ENCODE measurements at places on chromosomes 6 and 20.

- peak; percentile 81 for DNase-seq
Observed at GRCh38 chr20:38057351-38057972, 23.9 kb downstream of the RPRD1B start.

GRCh38 chr6:1911474-1911873 lies 301.8 kb downstream of the FOXC1 start:
- DNase-seq = no peak

GRCh38 chr20:8647961-8648441 lies 420.9 kb upstream of the PLCB4 start:
- DNase-seq = no peak

- DNase-seq = no peak
Observed at GRCh38 chr6:108403236-108403635, 108.4 kb downstream of the AFG1L start.

- DNase-seq = no peak
Observed at GRCh38 chr20:41200446-41201202, 63.3 kb downstream of the PLCG1 start.

GRCh38 chr6:53111865-53112264 lies 36.8 kb downstream of the GCM1 start:
- DNase-seq = no peak

DNA sequence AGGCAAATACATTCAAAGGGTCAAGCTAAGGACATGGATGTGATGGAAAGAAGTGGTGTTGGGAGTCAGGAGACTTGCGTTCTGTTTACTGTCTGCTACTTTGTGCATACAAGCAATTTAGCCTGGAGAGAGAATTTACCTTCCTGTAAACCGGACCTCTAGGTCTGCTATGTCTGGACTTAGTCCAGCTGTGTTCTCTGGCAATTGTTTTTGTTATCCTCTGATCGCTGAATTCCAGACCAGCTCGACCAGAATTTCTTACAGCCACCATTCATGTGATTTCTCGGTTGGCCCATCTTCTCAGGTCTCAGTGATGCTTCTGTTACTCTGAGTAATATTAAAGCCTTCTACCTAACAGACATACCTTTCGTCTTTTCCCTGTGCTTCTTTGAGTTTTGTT lies 75.2 kb downstream of the LRRC1 start:
- DNase-seq = no peak

- DNase-seq = no peak
Observed at GRCh38 chr6:29789176-29789575, 38.4 kb upstream of the HLA-G start.

DNA sequence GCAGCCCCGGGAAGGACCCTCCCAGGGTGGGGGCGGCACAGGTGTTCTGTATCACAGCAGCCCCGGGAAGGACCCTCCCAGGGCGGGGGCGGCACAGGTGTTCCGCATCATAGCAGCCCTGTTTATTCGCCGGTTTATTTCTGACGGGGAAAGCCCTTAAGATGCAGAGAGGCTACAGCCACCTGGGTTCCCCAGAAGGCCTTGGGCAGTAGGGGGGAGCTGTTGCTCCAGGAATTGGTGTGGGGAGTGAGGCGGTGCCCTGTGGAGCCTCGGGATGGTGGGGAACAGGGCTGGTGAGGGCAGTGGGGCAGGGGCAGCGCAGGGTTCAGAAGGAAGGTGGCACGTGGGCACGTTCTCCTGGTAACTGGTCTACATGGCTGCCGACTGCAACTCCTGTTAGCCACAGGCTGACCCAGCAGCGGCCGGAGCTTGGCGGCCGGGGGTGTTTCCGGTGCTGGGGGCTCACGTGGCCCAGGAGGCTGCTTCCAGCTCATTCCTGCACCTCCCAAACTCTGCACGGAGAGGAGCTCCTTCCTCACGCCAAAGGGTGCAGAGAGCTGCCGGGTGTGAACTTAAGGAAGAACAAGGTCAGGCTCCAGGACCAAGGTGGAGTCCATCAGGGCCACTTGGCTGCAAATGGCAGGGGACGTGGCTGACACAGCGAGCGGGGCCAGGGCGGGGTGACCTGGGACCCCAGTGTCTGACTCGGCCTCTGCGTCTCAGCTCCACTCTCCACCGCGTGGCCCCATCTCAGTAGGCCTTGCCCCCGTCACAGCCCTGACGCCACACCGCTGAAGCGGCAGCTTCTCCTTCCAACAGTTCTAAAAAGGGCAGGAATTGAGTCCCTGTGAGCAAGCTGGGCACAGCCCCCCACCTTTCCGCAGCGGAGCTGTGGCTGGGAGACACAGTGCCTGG lies 13.2 kb downstream of the SLCO4A1 start:
- no peak for DNase-seq

GRCh38 chr20:44388466-44389023 lies 33.0 kb downstream of the HNF4A start:
- DNase-seq = peak; percentile 16

- no peak for DNase-seq
Observed at GRCh38 chr6:20600831-20601230, 66.6 kb downstream of the CDKAL1 start.

DNA sequence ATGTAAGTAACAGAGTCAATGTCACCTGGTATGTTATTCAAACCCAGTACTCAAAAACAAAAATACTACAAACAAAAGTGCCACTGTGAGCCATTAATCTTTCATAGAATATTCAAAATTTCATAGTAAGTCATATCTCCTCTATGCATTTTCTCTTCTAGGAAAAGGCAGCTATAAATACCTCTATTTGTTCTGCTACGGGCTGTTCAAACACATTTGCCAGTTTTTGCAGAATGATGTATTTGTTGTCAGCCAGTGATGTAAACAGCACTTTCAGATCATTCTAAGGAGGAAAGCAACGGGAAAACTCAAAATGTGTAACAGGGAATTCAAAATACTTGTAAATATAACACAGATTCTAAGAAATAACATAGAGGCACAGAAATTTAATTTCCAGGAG lies 388.2 kb downstream of the SYNE1 start:
- no peak for DNase-seq

DNA sequence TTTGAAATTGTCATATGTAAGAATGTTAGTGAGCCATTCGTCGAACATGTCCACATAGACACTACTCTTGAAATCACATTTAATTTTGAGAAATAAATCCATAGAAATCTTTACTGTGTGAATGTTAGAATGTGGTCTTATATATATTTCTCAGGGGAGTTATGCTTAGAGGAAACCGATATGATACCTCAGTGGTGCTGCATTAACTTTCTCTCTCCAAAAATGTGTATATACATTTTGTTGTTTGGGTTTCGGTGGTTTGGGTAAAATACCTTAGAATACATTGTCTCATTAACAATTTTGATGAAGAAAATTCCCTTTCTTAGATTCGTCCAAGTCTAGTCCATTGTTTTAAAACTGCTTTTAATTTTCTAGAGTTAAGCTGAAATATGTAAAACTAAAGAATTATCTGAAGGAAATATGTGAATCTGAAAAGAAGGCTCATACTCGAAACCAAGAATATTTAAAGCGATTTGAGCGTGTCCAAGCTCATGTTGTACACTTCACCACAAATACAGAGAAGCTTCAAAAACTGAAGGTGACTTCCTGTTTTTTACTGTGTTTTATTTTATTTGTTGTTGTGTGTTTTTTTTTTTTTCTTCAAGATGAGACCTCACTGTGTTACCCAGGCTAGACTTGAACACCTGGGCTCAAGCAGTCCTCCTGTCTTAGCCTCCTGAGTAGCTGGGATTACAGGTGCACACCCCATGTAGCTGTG lies 10.3 kb downstream of the KIZ start:
- no peak for DNase-seq

DNA sequence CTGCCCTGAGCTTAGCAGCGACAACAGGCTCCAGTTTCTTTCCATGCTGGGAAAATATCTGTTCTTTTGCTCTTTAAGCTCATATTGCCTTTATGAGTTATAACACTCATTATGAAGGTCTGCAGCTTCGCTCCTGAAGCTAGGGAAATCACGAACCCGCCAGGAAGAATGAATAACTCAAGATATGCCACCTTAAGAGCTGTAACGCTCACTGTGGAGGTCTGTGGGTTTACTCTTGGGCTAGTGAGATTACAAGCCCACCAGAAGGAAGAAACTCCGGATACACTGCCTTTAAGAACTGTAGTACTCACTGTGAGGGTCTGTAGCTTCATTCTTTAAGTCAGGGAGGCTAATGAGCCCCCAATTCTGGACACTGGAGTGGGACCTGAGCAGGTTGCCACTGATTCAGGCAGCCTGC lies 3.0 kb upstream of the SSR1 start:
- DNase-seq = no peak

DNA sequence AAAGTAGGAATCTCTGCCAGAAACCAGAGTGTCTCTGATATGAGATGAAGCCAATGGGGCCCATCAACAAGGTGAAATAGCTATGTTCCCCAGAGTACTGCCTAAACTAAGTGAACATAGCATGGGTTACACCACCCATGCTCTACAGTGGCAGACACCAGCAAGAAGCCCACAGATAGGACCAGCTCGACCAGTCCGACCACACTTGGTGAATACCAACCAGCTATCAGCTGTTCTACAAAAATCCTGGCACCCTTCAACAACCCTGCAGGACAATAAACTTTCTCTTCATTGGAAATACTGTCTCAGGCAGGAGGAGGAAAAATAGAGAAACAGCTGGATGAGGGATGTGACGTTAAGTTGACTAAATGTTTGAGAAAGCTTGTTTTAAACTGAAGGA lies 311.4 kb downstream of the EPM2A start:
- DNase-seq = no peak

- DNase-seq = no peak
Observed at GRCh38 chr6:87482366-87482765, 9.6 kb downstream of the SLC35A1 start.

- DNase-seq = no peak
Observed at GRCh38 chr6:161736781-161737292, 463.0 kb upstream of the AGPAT4 start.

- DNase-seq = no peak
Observed at GRCh38 chr6:125987026-125987617, 782 bp downstream of the TRMT11 start.

DNA sequence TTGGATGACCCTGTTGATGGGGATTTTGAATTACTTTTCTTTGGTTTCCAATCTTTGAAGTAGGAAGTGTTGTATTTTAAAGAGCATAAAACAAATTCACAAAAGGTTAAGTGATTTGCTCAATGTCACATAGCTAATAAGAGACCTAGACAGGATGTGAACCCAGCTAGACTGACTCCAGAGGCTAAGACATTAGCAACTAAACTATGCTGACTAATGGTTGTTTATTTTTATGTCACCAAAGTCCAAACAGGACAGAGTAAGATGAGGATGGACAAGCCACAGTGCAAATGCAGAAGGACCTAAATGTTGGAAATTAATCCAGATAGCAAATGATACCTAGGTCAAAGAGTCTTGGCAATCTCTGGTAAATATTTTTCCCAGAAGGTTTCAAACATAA lies 38.0 kb downstream of the OGFRL1 start:
- DNase-seq = no peak

GRCh38 chr6:16670617-16671051 lies 90.6 kb downstream of the ATXN1 start:
- DNase-seq = no peak

DNA sequence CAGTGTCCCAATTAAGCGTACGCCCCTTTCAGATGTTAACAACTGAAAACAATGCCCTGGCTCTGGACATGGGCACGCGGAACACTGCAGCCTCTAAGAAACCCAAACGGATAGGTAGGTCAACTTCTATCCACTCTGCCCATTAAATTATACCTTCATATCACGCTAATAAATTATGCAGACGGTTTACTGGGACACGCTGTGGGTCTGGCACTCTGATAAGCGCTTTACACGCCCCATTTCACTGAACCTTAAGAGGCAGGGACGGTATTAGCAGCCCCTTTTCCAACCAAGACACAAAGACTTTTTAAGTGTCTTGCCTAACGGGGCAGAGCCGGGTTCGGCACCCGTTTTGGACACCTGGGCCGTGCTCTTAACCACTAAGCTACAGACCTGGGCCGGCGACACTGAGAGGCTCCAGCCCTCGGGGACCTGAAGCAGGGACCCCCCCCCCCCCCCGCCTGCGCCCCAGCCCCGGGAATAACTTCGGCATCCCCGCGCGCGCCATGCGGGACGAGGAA lies 744 bp downstream of the STAU1 start:
- no peak for DNase-seq

- no peak for DNase-seq
Observed at GRCh38 chr20:37152284-37152683, 26.8 kb upstream of the RPN2 start.

DNA sequence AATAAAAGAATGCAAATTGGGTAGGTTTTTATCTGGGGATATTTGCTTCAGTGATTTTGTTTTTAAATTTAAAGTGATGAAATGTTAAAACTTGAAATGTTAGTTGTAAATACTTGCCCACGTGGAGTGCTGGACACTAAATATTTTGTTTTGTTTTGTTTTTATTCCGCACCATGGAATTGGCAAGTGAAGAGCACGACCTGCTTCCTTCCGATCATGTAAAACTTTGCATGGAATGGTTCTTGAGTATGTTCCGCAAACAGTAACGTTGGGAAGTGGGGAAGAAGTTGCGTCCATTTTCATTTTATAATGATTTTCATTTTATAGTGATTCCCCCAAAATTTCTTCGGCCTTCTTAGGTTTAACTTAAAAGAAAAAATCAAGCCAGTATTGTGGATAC lies 765 bp downstream of the IRAK1BP1 start:
- DNase-seq = no peak

DNA sequence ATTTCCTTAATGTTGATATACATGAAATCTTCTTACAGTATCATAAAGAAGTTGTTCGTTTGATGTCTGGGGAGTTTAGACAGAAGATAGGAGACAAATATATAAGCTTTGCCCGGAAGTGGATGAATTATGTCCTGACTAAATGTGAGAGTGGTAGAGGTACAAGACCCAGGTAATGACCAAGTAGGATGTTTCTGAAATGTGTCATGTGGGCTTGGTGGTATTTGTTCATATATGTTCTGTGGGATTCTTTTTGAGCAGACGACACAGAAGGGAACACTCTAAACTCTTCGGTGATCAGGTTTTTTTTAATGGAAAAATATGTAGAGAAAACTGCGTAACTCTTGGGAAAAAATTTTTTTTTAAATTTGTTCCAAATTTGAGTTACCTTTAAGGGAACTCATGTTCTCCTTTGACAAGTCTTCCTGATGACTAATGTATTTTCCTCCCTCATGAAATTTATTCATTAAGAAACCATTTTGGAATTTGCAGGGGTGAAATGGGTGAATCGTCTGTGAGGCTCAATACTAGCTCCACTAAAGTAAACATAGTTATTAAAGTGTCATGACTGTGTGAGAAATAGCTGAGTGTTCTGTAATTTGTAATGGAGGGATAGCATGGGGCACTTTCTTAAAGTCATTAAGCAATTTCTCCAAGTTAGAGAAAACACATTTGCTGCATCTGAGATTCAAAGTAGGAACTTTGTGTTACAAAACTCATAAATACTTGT lies 100.6 kb downstream of the MAP3K4 start:
- no peak for DNase-seq
